ENCODE measurements at places on chromosomes 12 and 14.

DNA sequence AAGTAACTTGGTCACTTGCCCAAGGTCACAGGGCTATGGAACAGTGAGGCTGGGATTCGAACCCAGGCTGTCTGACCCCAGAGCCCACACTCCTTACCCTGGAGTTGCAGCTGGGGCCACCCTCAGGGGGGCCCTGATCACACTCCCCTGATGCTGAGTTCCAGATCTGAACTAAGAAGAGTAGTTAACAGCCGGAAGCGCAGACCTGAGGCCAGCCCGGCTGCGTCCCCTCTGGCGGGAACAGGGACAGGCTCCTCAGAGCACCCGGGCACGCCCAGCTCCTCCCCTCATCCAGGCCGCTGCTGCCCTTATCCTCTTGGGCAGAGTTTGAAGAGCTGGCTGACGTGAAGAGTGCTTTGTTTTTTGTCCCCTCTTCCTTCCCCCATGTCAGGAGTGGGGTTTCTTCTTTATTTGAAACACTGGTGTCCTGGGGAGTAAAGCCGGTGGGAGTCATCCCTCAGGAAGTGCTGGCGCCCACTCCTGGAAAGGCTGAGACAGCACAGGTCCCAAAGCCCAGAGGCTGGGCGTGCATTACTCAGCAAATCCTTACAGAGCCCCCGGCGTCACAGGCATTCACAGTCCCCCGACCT lies 8.7 kb downstream of the PHB2 start:
- DNase-seq, result peak; percentile 93

- no peak for DNase-seq
Observed at GRCh38 chr12:104721936-104722335, 236.2 kb downstream of the SLC41A2 start.

- no peak for DNase-seq
Observed at GRCh38 chr12:106871477-106871876, 84.2 kb upstream of the TMEM263 start.

DNA sequence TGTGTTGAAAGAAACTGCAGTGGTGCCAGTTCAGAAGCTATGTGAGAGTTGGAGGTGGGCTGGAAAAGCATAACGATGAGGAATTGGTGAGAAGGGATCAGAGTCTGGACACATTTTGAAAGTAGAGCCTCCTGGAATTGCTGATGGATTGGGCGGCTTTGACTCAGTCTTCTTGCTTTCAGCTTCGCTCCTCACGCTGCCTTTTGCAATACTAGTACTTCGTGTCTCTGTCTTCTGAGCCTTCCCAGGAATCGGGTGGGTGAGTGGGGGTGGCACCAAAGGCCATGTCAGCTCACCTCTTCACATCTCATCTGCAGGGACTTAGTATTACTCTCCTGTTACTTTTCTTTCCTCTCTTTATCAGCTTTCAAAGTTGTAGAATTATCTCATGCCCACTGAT lies 101.6 kb upstream of the RFX4 start:
- DNase-seq, result no peak

GRCh38 chr14:59017285-59017965 lies 171.0 kb upstream of the DAAM1 start:
- no peak for DNase-seq

- DNase-seq, result peak; percentile 70
Observed at GRCh38 chr14:77124345-77125280, 17.0 kb downstream of the ZDHHC22 start.

DNA sequence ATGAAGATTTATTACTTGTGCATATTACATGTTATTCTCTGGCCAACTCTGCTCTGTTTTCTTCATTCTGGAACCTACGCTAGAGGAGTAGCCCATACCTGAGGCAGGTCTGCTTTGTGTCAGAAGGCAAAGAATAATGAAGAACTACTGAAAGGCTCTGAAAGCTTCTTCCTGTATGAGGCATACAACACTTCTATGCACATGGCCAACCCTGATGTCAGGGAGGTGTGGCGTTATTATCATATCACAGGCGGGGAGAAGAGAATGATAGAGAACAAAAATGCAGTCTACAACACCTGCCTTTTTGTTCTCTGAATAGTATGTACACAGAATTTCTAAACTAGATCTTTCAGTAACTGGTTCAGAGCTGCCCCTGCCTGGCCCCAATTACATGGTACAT lies 32.5 kb upstream of the CRY1 start:
- no peak for DNase-seq

- no peak for DNase-seq
Observed at GRCh38 chr14:29056041-29056566, 289.5 kb downstream of the FOXG1 start.

DNA sequence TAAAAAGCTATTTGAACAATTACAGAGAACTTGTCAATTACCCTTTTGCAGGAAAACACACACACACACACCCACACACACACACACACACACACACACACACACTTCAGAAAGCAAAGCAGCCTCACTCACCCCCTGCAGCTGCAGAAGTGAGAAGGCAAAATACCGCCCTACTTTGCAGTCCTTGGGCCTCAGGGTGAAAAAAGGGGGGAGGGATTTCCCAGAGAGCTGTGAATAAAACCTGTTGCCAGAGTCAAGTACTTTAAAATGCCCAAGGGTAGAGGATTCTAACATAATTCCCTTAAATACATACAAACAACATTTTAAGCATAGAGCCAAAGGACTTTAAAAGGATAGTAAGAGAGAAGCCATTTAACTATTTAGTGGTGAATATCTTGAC lies 285.9 kb downstream of the MDGA2 start:
- DNase-seq, result no peak

DNA sequence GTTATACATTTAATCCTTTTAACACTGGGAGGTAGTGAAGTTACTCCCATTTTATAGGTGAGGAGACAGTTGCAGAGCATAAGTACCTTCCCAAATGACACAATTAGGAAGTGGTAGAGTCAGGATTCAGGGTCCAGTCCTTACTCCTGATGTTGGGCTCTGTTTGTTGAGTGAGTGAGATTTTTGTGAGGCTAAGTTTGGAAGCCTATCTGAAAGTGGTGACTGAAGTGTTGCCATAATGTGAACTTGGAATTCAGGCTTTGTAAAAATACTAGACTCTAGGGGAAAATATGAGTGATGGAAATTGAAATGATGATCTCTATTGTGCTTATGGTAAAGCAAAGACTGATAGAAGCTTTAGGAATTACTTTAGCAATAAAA lies 2.2 kb downstream of the NUDT4 start:
- no peak for DNase-seq

- DNase-seq, result no peak
Observed at GRCh38 chr14:103347091-103347815, 13.2 kb downstream of the EIF5 start.

GRCh38 chr12:87866578-87867292 lies 162.5 kb downstream of the C12orf50 start:
- DNase-seq, result no peak

DNA sequence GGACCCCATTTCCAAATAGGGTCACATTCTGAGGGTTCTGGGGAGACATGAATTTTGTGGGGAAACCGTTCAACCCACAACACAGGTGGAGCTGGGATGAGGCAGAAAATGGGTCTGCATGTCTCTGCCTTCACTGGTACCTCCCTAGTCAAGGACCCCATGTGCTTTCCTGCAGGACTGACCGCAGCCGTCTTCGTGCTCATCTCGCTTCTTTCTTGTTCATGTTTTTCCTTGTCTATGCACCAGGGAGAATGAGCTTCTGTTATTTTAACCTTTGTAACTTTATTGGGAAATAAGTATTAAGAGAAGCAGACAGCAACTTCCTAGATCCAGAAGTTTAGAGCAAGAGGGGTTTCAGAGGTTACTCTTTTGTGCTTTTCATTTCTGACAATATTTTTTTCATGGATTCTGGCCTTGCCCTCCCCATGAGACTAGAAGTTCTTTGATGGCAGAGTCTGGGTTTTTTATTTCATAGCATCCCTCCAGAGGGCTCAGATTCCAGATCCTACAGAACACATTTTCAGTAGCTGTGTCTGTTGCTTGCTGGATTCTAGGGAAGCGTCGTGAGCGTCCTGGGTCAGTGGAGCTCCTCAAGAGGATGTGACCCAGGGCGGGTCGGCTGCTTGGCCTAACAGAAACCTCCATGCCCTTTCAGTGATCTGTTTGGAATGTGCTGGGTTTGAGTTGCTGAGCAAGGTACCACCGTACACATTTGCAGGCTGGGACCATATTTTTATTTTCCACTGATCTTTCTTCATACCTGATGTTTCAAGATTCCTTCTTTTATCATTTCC lies 104.2 kb downstream of the ADGRD1 start:
- no peak for DNase-seq

DNA sequence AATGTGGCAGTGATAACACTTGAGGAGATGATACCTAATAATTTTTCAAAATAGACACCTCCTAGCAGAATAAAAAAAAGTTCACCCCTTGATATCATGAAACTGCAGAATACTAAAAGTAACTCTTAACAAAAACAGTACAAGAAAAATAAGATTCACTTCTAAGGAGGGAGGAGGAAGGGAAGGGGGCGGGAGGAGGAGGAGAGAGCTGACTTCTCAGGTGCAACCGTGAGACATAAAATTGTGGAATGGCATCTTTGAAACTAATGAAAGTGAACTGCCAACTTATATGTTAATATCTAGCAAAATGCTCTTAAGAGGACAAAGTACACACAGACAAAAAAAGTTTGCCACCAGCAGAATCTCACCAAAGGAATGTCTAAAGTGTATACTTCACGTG lies 115.8 kb downstream of the SCFD1 start:
- no peak for DNase-seq

GRCh38 chr14:56126637-56126913 lies 8.4 kb downstream of the PELI2 start:
- DNase-seq, result no peak

DNA sequence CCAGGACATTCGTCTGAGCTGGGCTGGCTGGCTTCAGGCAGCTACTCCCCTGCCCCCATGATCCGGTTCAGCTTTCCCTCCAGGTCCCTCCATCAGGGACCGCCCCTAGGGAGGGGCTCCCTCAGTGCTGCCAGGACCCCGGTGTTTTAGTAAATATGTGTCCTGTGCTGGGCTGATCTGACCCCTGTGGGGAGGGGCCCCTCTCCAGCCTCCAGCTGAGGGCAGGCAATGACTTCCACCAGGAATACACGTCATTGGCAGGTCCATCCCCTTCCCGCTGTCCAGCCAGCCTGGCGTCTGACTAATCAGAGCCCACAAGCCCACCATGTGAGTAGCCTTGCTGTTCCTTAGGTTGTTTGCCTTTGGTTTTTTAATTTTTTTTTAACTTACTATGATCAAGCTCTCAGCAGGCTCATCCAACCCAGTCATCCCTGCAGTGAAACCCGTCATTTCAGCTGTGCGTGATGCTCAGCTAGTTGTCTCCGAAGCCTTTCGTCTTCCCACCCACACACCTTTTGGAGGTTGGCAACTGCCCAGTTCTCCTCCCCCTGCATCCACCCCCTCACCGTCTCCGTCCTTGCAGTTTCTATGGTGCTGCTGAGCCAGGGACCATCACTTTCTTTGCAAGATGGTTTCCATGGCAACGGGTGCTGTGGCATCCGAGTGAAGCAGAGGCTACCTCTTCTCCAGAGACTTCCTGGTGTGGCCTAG lies 16.0 kb upstream of the SERPINA4 start:
- DNase-seq, result no peak

DNA sequence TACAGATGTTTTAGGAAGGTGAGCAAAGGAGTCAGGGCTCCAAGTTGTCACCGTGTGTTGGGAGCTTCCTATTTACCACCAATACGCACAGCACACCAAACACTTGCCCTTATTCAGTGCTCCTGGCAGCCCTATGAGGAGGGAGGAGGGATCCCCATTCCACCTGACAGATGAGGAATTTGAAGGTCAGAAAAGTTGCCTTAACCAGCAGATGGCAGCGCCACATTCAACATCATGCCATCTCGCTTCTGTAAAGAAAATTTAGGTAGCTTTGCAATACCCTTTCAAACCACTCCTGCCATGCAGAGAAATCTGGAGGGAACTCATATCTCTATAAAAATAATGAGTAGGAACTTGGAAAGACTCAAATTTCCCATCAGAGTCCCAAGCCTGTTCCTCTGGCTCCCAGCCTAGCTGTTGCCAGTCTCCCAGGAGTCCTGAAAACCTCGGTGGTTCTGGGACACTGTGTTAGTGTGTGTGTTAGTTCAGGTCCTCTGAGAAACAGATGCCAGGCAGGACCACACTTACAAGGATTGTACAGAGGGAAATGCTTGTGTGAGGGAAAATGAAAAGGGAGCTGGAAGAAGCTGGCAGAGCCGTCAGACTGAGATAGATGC lies 410.5 kb downstream of the MED13L start:
- no peak for DNase-seq

- no peak for DNase-seq
Observed at GRCh38 chr12:58358369-58358768, 417.0 kb downstream of the ATP23 start.

GRCh38 chr14:96059519-96060135 lies 20.5 kb downstream of the C14orf132 start:
- no peak for DNase-seq

DNA sequence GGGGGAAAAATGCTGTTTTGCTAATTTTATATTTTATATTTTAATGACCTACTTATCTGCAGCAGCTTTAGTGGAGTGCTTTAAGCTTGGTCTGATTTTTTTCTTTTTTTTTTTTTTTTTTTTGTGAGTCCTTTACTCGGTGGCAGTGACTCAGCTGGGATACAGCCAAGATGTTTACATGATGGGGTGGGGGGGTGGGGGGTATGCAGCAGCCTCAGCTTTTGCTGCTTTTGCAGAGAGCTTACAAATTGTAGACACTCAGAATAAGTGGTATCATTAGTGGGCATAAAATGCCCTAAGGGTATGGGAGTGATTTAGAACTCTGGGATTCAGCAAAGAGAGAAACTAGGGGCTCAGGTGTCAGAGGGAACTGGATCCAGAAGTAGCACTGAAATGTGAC lies 38.2 kb upstream of the ARHGAP5 start:
- no peak for DNase-seq

- DNase-seq, result no peak
Observed at GRCh38 chr12:85985996-85986395, 111.9 kb downstream of the NTS start.

- no peak for DNase-seq
Observed at GRCh38 chr14:37597914-37598746, 2.7 kb downstream of the TTC6 start.

DNA sequence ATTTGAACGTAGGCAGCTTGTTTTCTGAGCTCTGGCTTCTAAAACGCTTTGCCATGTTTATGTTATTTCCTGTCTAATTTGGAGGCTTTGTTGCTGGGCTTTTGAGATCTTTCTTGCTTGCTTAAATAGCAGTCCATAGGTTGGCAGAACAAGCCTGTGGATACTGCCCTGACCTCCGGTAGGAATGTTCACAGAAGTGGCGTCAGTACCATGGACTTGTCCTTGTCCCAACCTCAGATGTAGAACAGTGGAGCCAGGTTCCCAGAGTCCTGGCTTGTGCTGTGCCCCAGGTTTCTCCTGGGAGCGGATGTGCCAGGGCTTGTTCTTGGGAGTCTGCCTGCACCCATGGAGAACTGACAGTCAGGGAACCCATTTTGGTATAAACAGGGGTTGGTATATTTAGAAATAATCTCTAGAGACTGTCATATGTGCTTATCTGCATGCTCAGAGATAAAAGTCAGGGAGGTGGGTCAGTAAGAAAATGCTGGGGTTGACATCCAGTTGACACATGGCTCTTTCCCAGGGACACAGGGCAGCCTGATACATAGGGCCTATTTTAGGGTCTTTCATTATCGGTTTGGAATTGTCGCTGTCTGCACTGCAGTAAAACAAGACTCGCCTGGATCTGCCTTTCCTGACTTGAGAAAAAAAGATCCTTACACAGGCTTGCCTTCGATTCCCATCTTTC lies 22.9 kb downstream of the CACNA1C start:
- no peak for DNase-seq
